Renal pelvis (tissue), 12 donors: ENCODE measurements at places on chromosomes 1 and 21. TPM values are rescaled to one million over a fixed set of nuclear protein-coding genes. Genes with fewer than 3 reads are reported as not detected.

DNA sequence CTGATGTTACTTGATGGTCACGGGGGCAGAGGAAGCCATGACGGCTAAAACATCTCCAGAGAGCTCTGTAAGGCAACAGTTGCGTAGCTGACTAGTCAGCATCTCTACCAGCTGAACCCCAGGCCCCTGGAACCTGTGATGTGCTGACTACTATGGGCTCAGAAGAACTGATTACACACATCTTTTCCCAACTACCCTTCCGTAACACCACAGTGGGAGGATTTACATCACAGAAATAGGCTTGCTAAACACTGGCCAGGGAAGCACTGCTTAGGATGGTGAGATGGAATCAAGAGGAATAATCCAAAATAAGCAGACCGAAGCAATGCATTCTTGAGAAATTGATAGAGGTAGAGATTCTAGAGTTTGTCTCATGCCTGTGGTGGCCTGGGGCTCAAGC lies 122.5 kb downstream of the SMYD2 start:
- no peak for DNase-seq

GRCh38 chr1:67496329-67496728 lies 66.1 kb upstream of the SERBP1 start:
- DNase-seq: no peak

DNA sequence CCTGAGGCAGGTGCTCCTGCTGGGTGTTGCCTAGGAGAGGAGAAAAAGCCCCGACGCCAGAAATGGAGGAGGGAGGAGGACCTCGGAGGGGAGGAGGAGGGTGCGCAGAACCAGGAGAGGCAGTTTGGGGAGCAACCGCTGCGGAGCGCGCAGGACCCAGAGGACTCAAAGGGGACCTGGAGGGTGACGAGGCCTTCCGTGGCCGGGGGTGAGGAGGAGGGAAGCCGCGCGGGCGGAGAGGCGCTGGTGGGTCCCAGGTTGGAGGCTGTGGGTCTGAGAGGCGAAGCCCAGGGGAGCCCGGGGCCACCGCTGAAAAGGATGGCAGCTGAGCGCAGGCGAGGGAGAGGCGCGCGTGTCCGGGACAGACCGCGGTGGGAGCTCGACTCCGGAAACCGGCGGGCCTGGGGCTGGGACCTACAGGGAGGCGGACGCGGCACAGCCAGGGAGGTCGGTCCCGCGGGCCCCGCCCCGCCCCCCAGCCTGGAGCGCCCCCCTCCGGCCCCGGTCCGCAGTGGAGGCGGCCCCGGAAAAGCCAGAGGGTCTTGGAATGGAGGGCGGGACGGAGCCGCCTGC lies 15.1 kb downstream of the RNF223 start:
- no peak for DNase-seq

DNA sequence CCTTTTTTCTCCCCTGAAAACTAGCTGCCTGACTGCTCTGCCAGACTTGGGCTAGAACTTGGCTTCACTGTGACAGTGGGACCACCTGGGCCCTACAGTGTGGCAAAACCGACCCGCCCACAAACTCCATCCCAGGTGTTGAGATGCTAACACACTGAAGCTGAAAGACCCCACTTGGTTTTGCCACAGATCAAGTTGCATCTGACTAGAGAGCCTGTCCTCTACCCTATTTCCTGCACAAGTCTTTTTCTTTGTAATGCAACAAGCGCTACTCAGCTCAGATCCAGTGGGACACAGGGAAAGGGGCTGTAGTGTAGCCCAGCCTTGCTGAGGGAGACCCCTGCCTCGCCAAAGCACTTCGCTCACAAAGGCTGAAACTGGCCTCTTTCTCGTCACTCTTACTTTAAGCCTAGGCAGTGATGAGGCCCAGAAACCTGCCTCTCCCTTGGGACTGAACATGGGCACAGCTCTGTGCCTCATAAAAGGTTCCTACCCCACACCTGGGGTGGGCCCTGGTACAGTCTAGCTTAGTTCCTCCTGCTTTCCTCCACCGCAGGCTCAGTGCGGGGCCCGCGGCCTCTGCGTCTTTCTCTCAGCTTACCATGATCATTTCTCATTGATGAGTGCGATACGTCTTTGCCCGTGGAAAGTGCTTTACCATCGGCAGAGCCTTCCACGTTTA lies 9.7 kb downstream of the ALPL start:
- DNase-seq: no peak

- peak; percentile 76 for DNase-seq
Measured at GRCh38 chr1:156052862-156053767, 483 bp downstream of the UBQLN4 start.

DNA sequence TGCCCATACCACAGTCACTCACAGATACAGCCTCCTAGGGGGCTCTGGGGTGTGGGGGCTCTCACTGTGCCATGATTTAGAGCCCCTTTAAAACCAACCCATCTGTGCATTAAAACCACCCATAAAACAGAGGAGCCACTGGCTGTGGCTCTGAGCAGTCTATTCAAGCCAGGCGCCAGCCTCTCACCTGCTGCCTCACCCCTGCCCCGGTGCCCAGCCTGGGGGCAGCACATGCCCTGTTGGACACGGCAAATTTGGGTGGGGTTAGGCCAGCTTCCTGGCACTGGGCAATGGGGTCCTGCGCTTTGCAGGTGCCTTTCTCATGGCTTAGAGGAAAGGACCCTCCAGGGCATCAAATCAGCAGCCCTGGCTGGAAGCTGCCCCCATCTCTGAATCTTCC lies 73.1 kb downstream of the CASZ1 start:
- DNase-seq: no peak

DNA sequence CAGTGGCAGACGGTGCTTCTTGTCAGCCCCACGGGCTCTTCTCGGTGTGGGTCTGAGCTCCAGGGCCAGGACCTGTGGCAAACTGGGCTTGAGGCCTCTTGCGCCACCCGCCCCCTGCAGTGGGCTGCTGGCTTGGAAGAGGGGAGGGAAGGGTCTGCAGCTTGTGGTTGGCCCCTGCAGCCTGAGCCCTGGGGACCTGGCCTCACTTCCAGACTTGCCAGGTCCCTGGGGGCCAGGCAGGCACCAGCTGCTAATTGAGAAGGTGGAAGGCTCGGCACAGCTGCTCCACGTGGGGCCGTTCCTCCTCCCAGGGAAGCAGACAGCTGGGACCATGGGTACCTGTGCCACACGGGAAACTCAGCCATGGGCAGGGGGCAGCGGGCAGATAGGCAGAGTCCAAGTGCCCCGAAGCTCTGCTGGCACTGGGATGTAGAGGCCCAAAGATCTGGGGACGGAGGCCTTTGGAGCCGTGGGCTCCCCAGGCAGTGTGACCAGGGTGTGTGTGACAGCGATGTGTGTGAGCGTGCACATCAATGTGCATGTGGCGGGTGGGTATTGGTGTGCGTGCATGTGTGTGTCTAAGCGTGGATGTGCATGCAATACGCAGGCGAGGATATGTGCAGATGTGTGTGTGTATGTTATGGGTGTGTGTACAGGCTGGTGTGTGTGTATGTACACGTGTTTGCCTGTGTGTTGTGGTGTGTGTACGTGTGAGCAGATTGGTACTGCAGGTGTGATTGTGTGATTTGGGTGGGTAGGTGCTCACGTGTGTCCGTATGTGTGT lies 39.3 kb downstream of the TP73 start:
- DNase-seq: no peak

GRCh38 chr1:229843627-229844238 lies 217.7 kb downstream of the URB2 start:
- DNase-seq: no peak

GRCh38 chr1:87820668-87821334 lies 492.1 kb downstream of the LMO4 start:
- peak; percentile 49 for DNase-seq

DNA sequence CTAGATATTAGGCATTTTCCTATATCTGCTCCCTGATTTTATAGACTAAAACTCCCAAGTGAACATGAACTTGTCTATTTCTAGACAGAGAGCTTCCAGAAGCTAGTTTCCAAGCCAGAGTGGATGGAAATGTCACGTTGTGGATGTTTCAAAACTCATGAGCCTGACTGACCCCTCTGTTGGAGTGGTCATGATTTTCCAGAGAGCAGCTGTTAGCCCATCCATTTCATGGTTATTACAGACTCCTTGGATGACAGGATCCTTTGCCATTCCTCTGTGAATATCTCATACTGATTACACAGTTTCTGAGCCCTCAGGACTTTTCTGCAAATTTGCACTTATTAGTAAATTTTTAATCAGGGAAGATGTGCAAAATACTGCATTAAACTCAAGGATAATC lies 76.8 kb upstream of the ATF3 start:
- DNase-seq: no peak

- DNase-seq: no peak
Measured at GRCh38 chr1:173570370-173571007, 32.4 kb downstream of the SLC9C2 start.

GRCh38 chr1:43450251-43450941 lies 3.3 kb downstream of the HYI start:
- no peak for DNase-seq

- DNase-seq: no peak
Measured at GRCh38 chr1:155051342-155051776, 243 bp downstream of the ADAM15 start.

GRCh38 chr1:155474146-155474545 lies 88.5 kb downstream of the ASH1L start:
- DNase-seq: no peak

- DNase-seq: no peak
Measured at GRCh38 chr21:31597683-31598082, 61.8 kb upstream of the SOD1 start.

DNA sequence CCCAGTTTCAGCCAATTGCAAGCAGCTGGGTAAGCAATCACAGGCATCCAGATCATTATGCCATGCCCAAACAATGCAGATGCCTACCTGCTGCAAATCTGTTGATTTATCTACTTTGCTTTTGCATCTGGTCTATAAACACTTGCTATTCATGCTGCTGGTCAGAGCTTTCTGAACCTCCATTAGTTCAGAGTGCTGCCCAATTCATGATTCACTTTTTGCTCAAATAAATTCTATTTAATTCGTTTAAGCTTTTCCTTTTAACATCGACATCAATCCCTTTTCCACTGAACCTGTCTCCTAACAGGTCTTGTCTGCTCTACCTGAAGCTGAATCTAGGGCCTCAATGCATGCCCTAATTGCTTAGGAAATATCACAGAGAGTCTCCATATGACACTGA lies 99.4 kb upstream of the C1orf87 start:
- no peak for DNase-seq

GRCh38 chr1:233443040-233443760 lies 115.7 kb downstream of the MAP3K21 start:
- DNase-seq: no peak

- DNase-seq: no peak
Measured at GRCh38 chr1:91706140-91706957, 179.6 kb downstream of the TGFBR3 start.

- no peak for DNase-seq
Measured at GRCh38 chr1:114203595-114204128, 50.0 kb upstream of the SYT6 start.

DNA sequence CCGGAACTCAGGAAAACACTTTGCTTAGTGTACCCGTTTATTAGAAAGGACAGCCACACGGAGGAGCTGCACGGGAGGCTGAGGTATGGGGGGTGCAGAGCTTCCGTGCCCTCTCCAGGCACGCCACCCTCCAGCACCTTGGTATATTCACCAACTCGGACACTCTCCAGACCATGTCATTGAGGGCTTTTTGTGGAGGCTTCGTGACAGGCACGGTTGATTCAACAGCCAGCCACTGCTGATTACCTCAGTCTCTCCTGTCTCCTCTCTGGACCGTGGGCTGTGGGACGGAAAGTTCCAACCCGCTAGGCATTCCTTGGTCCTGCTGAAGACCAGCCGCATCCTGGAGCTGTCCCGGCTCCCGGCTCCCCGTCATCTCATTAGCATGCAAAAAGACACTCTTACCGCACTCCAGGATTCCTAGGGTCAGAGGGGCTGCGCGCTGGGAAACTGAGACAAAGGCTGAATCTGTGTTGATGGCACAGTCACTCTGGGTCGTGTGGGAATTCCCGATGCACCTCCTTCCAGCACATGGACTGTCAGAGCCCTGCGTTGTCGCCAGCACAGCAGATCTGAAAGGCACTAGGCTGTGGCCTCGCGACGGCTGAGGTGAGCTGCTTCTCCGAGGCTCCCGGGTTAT lies 65.6 kb downstream of the PRKCZ start:
- DNase-seq: no peak

GRCh38 chr21:31409831-31410487 lies 65.9 kb upstream of the TIAM1 start:
- no peak for DNase-seq

DNA sequence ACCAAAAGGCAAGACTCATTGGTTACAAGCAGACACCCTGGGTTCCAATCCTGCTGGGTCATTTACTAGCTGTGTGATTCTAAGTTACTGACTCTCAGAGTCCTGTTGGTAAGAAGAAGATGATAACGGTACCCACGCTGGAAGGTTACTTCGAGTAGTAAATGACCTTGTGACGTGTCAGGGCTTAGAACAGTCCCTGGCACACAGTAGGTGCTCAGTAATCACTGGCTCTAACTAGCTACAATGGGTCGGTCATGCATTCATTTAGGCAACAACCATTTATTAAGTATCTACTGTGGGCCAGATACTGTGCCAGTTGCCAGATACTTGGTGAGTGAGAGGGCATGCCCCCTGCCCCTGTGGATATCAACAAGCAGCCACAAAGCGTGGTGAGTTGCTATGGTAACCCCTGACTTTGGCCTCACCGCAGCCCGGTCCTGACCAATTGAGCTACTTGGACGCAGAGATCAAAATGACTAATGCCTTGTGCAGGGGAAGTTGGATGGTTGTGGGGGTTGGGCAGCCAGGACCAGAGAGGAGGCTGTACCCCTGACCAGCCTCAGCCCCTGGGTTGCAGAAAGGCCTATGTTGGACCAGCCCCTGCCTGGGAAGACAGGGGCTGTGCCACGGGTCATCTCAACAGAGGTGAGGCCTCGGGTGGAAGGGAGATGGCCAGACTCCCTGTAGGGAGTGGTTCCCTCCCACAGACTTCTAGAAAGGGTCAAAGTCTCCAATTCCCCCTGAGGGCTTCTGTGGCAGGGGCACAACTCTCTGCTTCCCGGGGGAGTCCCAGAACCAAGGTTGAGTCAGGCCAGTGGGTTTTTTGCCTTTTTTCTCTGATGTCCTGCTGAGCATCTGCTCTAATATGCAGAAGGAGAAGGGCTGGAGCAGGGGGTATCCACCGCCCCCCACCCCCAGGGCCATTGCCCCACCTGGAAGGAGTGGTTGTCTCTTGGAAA lies 16.0 kb downstream of the DHRS3 start:
- no peak for DNase-seq

DNA sequence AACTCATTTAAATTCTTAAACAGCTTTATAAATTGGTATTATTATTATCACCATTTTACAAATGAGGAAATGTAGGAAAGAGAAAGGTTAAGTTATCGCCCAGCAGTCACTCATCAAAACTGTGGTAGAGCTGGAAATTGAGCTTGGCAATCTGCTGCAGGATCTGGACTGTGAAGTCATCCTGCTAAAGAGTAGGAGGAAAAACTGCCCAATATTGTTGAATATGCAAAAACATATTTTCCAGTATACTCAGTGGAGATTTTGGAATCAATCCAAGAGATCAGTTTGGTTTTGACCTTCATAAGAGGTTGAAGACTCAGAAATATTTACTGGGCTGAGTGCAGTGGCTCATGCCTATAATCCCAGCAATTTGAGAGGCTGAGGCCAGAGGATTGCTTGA lies 16.9 kb upstream of the RC3H1 start:
- DNase-seq: no peak

The LCE1F gene
- polyA plus RNA-seq: not detected

The OR2T33 gene
- polyA plus RNA-seq: not detected

The LORICRIN gene
- not detected for polyA plus RNA-seq

The LCE2A gene
- not detected for polyA plus RNA-seq

The OR2T2 gene
- not detected for polyA plus RNA-seq

The CA6 gene
- not detected for polyA plus RNA-seq

The NUDT4B gene
- 1.6 TPM for polyA plus RNA-seq

The TCEA3 gene
- polyA plus RNA-seq: 52.5 TPM

The PLA2G2A gene
- polyA plus RNA-seq: not detected

The IL19 gene
- 0.62 TPM for polyA plus RNA-seq

The LENEP gene
- 0.36 TPM for polyA plus RNA-seq

The GPR52 gene
- not detected for polyA plus RNA-seq
